CD4-positive, alpha-beta T cell treated with Interleukin-15 for 4 hours (primary cell): ENCODE measurements at places on chromosomes 1 and 21.

GRCh38 chr1:27662707-27663393 is 9.1 kb downstream of the IFI6 start:
- DNase-seq = peak; percentile 93

GRCh38 chr1:185819798-185820197 is 85.6 kb downstream of the HMCN1 start:
- no peak for DNase-seq

DNA sequence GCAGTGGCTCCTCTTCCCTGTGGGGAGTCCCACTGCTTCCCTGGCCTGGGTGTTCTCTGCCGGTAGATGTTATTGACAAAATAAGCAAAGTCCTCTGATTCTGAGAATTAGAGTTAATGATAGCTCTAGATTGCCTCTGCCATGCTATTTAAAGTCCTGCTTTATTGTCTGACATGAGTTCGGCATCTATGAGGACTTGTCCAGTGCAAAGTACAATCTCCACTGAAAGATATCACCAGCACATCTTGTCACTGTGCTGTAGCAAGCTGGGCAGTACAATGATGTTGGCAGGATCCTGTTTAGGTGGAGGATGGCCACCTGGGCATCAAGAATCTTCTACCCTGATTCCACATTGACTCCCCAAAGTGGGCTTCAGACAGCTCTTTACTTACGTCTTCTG is 54.0 kb upstream of the ATP5PO start:
- no peak for DNase-seq

DNA sequence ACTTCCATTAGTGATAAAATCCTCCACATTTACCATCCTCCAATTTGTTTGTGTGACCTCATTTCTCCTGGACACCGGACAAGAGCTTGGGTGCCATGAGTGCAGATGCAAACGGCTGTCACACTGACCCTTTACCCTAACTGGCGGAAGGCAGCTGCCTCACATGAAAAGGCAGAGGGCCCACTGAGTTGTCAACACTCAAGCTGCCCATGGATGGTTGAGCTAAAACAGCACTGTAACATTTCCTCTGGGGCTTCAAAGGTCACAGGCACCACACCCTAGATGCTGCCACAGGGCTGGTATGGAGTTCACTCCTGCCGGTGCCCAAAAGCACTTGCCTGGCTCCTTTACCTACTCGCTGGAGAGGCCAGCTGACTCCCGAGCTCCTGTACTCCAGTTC is 653.4 kb downstream of the KCNT2 start:
- no peak for DNase-seq

- no peak for DNase-seq
Measured at GRCh38 chr21:40964691-40965090, 117.7 kb upstream of the DSCAM start.

DNA sequence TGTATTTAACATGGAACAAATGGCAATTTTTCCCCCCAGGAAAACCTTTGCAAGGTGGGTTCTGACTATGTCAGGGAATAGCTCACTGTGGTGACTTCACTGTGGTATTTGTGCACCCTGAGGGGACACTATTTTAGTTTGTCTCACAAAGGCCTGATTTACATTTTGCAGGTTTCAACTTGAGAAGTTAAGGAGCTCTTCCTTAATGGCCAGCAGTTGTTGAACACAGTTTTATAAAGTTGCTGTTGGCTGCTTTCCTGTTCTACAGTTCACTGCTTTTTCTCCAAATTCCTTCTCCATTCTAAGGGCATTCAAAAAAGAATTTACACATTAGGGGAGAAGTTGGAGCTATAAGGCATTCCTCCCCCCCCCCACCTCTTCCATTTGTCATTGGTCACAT is 4.6 kb downstream of the LAMC1 start:
- no peak for DNase-seq

DNA sequence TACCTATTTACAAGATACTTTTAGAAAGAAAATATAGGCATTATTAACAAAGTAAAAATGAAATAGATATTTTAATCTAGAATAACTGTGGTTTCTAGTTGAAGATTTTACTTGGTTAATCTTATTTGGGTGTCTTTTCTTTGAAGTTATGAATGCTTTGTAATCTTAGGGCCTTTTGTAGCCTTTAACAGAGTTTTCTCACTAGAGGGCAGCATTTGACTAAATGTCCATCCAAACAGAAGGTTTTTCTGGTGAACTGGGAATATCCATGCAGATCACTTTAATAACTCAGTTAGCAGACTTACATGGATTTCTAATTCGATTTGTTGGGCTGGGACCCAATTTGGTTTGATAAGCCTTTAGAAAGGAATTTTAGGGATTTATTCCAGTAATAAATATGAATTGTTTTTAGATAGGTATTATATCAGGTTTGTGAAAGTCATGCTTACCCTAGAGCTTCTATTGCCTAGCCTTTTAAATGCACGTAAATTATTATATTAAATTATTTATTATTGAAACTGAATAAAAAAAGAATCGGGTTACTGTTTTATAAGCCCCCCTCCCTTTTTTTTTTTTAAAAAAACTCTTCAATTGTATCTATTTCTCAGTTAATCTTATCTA is 119.7 kb downstream of the ZNF326 start:
- peak; percentile 18 for DNase-seq

DNA sequence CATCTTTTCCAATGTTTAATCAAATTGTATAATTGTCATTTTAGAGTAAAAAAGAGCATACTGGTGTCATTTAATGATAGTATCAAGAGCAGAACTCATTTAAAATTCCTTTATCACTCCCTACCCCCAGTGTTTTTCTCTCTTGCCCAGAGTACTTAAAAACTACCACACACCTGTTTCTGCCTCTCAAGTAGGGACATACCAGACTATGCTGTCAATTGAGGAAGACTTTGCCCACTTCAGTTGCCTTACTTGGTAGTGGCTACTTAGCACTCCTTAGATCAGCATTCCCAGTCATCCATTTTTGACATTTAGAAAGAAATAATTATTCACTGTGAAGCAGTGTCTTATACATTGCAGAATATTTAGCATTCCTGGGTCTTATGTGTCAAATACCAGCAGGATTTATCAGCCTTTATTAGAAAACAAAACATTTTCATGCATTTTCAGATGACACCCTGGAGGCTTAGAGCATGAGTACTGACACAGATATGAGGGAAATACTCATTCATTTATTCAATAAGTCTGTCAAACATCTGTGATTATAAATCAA is 127.5 kb upstream of the RGS1 start:
- no peak for DNase-seq

- DNase-seq = no peak
Measured at GRCh38 chr1:22364764-22365163, 86.9 kb upstream of the ZBTB40 start.

- no peak for DNase-seq
Measured at GRCh38 chr1:10834770-10835412, 38.4 kb upstream of the CASZ1 start.

GRCh38 chr1:20154301-20154831 is 15.2 kb downstream of the PLA2G2F start:
- no peak for DNase-seq

GRCh38 chr1:243596431-243597062 is 253.5 kb downstream of the AKT3 start:
- peak; percentile 70 for DNase-seq

DNA sequence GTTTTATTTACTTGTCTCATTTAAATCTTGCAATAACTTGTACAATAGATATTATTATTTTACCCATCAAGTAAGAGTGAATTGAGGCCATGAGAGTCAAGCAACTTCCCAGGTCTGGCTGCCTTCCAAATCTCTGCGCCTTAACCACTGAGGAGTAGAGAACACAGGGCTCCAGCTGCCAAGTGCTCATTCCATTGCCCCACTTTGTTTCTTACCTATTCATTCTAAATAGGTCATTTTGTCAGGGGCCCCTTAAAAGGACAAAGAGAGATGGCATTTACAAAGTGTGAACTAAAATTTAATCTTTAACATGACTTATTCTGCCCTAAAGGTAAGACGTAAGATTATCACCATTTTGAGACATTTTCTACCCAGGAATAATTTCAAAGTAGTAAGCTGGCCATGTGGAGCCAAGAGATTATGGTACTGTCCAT is 3.5 kb downstream of the PPP1R15B start:
- peak; percentile 28 for DNase-seq

GRCh38 chr1:204079608-204079999 is 6.7 kb downstream of the SOX13 start:
- DNase-seq = no peak

- DNase-seq = no peak
Measured at GRCh38 chr1:177969109-177969508, 749 bp downstream of the SEC16B start.

DNA sequence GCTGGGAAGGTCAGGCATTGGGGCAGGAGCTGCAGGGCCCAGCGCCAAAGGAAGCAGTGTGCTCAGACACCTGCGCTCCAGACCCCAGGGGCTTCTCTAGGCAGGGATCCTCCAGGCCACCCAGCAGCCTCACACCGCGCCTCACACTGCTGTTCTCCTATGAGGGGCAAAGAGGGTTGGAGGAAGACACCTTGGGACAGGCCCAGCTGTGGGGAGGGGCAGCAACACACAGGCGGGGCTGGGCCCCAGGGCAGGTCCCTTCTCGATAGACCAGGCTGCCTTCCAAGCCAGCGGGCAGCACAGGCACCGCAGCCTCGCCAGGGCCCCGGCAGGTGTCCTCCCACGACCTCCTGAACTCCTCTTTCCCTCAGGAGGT is 20.7 kb upstream of the PRSS38 start:
- DNase-seq = no peak

GRCh38 chr1:40709100-40709801 is 17.7 kb downstream of the NFYC start:
- DNase-seq = peak; percentile 89

DNA sequence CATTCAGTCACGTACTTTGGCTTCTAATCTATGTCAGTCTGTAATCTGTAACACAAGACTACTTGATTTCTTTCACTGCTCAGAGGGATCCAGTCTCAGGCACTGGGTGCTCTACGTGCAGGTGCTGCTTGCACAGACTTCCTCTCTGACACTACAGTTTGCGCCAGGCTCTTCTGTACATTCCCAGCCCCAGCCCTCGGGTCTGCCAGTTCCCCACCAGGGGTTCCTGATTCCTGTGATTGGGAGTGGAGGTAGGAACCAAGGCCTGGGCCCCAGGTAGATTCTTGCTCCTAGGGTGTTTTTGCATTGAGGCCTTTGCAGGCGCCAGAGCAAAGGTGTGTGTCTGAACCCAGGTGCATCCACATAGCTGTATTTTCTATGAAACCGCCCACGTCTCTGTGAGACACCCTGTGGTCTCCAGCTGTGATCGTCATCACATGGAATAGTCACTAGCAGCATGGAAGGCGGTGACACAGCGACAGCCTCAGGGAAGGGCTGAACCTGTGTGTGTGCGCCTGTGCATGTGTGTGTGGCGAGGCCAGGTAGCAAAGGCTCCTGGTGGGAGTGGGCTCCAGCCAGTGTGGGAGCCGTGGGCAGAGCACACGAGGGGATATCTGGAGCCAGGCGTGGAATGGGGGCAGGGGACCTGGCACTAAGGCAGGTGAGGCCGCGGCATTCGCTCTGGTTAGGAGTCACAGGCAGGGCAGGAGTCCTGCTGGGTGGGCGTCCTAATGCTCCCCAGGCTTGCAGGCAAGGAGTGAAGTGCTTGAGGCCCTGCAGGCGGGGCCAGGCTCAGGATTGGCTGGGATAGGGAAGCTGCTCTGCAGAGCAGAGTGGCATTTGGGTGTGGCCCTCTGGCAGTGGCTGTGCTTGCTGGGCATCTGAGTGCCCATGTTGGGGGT is 5.2 kb downstream of the GJC2 start:
- no peak for DNase-seq

DNA sequence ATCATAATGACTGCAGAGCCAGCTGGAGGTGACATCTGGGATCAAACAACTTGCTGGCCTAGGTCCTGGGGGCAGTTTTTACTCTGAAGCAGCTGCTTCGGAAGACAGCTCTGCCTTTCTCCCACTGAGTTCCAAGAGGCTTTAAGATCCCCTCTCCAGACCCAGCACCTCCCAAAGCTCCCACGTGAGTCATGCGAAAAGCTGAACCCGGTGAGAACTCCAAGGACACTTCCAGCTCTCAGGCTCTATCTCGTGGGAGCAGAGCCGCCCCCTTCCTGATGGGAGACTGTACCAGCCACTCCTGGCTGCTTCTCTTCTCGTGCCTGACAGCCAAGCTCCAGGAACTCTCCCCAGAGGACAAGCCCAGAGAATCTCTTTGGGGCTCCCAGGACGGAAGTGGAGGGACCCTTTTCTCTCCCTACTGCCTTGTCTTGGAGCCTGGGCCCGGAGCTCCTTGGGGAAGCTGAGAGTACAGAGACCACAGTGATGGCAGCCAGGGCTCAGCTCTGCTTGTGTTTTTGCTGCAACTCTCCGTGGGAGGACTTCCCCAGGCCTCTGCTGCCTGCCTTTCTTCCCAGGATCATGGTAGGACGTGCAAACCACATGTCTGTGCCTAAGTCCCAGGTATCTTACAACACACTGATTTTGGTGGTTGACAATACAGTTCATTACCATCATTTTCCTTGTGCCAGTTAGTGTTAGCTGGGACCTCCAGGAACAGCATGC is 40.6 kb downstream of the STUM start:
- no peak for DNase-seq

DNA sequence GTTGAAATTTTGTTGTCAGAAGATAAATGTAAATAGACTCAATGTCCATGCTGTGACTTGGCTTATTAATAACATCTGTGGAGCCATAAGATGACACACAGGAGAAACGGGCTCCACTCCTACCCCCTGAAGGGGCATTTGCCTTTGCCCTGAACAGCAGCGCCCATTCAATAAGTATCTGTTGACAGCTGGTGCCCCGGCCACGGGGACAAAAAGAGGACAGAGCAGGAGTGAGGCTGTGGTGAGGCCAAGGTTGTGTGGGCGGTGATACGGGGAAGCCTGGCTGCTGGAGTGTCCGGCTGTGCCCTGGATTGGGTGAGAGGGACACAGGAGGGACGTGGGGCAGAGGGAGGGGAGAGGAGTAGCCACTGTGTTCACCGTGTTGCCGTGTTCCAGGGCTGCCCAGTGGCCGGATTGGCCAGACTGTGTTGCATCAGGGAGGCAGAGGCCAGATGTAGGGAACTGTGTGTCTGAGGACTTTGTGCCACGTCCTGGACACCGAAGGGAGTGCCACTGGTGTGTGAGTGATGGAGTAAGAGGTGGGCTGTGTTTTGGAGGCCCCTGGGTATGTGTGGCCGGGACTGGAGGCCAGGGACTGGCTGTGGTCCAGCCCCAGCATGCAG is 15.1 kb downstream of the PRMT2 start:
- no peak for DNase-seq

- no peak for DNase-seq
Measured at GRCh38 chr1:161998811-161999210, 24.9 kb downstream of the OLFML2B start.
